ENCODE measurements at places on chromosomes 1 and 21.
A peak's percentile ranks its signal among the peaks of the same experiment; 100 is the strongest.

GRCh38 chr1:226964068-226964425 is 24.0 kb downstream of the COQ8A start:
- DNase-seq: no peak

- DNase-seq: peak; percentile 55
Observed at GRCh38 chr1:52697795-52698674, at the start of gene COA7. TSS of gene COA7 (minus strand) at chr1:52698347. CDS start at chr1:52698326, 21 bp downstream.

DNA sequence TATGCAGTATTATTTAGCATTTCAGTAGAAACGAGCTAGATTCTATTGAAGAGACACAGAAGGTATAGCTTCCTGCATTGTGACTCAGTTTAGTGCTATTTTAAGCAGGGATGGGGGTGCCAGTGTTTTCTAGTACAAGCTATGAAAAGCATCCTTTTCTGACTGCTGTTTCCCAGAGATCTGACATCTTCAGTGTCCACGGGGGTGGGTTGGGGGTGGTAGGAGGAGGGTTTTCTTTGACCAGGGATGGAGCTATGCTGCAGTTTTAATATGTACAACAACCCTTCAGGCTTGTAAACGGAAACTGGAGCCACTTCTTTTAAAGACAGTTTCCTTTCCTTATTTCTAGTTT is 2.7 kb upstream of the NEGR1 start:
- no peak for DNase-seq

- DNase-seq: no peak
Observed at GRCh38 chr1:178271471-178271870, 177.6 kb downstream of the RASAL2 start.

GRCh38 chr21:37395961-37396360 is 29.4 kb downstream of the DYRK1A start:
- no peak for DNase-seq

DNA sequence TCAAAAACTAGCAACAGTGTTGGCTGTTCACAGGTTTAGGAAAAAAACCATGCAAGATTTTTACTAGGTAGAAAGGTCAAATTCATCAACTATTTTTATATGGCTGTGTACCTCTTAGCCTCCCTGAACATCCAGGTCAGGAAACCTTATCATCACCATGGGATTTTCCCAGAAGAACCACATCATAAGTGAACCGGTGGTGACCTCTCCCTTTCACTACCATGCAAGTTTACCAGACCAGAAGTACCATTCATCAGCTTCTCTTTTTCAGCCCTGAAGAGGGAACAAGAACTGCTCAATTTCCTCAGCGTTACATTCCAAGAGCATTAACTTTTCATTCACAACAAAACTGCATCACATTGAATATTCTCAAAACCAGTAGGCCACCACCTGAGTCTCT is 5.9 kb downstream of the SSBP3 start:
- DNase-seq: no peak

- DNase-seq: no peak
Observed at GRCh38 chr1:48773133-48773532, 3.6 kb downstream of the BEND5 start.

DNA sequence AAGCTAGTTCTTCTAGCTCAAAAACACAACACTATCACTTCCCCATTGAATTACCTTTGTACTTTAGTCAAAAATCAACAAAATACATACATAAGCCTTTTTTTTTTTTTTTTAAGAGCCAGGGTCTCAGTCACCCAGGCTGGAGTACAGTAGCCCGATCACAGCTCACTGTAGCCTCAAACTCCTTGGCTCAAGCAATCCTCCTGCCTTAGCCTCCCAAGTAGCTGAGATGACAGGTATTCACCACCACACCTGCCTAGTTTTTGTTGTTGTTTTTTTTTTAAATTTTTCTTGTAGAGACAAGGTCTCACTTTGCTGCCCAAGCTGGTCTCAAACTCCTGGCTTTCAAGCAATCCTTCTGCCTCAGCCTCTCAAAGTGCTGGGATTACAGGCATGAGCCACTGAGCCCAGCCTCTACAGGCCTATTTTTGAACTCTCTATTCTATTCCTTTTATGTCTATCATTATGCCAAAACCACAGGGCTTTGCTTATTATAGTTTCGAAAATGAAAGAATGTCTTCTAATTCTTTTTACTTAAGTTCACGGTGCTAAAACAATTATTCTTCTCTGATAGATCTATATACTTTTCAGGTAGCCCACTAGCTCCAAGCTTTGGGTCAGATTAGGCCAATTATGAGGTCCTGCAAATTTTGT is 29.6 kb downstream of the GPBP1L1 start:
- no peak for DNase-seq

DNA sequence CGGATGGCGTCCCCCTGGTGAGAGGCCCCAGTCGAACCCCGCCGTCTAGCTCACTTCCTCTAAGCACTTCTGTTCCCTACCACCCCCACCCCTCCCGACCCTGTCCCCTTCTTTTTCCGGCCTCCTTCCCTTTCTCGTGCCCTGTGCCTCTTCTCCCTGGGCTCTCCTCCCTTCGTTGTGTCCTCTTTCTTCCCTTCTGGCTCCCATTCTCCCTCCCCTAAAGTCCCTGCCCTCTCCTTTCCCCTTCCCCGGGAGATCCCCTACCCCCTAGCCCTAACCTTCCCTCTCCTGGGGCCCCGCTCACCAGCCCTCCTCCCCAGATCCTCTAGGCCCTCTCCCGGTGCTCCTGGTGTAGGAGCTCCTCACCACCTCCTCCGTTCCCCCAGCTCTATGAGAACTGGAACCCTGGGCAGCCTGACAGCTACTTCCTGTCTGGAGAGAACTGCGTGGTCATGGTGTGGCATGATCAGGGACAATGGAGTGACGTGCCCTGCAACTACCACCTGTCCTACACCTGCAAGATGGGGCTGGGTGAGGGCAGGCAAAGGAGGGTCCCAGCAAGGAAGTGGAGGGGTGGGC is 15.9 kb downstream of the BCAN start:
- no peak for DNase-seq

DNA sequence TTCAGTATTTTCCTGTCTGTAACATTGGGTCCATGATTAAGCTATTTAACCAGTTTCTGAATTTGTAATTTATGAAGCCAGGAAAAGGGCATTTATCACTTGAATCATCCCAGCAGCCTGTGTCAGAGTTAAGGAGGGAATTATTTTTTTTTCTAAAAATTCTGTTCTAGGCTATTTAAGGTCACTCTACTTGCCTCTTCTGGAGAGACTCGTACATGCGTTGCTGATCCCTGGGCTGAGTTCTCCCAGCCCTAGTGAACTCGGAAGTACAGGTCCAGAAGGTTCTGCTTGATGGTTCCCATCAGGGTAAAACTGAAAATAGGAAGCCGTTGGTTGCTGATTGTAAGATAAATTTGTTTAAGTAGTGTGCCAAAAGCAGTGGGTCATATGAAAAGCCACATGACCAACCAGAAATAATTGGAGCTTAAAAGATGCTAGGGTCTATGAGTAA is 90.7 kb downstream of the GPR88 start:
- DNase-seq: no peak

DNA sequence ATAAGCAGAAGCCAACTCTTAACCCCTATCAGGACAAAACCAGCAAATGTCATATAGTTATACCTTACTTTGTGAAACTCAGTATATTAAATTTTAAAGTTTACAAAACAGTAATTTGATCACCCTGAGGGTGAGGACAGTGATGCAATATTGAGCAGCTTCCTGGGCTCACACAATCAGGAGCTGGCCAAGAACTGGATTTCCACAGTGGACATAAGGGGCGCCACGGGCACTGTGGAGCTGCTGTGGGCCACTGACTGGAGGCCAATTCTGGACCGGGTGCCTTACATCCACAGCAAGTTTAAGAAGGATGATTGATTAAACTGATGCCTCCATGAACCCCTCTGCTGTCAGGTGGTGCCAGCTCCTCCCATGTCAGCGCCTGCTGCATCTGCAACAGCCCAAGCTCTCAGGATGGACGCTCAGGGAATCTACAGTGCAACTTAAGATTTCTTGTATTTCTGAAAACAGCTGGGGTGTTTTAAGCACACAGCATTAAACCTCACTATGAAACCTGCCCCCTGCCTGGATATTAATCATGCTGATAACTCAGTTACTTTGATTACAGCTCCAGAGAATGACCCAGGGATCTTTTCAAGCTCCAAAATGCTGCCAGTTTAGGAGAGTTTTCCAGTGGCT is 55.9 kb downstream of the TOR3A start:
- no peak for DNase-seq

GRCh38 chr1:56409112-56409691 is 170.2 kb downstream of the PLPP3 start:
- DNase-seq: no peak

GRCh38 chr1:30413111-30413440 is 310.3 kb downstream of the MATN1 start:
- DNase-seq: no peak

GRCh38 chr1:18636596-18637508 is 6.2 kb downstream of the PAX7 start:
- no peak for DNase-seq

DNA sequence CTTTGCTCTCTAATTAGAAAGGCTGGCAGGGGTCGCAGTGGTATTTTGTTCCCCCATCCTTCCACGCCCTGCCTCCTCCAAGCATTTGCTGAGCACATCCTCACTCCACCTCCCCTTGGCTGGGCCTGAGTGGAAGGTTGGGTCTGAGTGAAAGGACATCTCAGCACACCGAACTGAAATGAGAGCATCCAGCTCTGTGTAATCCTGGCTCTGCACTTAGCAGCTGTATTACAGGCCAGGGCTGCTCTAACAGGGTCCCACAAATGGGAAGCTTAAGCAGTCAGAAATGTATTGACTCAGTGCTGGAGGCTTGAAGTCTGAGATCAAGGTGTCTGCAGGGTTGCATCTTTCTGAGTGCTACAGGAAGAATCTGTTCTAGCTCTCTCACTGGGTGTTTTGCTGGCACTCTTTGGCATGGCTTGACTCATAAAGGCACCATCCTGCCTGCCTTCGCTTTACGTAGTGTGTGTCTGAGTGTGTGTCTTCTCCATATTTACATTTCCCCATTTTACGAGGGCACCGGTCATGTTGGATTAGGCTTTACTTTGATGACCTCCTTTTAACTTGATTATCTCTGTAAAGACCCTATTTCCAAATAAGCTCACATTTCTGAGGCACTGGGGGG is 48.5 kb upstream of the IGSF21 start:
- no peak for DNase-seq

DNA sequence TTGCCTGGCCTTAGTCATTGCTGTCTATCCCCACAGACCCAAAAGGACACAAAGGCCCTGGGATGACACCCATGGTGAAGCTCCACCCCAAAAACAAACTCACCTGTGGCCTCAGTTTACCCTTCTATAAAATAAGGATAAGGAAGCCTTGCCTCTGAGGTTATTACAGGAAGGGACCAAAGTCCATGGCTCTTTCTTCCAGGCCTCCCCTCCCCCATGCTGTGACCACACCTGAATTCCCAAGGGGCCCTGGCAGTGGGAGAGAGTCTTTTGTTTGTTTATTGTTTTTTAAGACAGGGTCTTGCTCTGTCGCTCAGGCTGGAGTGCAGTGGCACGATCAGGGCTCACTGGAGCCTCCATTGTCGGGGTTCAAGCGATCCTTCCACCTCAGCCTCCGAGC is 10.5 kb upstream of the TNFRSF25 start:
- DNase-seq: no peak

GRCh38 chr21:37230632-37231248 is 36.4 kb downstream of the VPS26C start:
- DNase-seq: no peak

DNA sequence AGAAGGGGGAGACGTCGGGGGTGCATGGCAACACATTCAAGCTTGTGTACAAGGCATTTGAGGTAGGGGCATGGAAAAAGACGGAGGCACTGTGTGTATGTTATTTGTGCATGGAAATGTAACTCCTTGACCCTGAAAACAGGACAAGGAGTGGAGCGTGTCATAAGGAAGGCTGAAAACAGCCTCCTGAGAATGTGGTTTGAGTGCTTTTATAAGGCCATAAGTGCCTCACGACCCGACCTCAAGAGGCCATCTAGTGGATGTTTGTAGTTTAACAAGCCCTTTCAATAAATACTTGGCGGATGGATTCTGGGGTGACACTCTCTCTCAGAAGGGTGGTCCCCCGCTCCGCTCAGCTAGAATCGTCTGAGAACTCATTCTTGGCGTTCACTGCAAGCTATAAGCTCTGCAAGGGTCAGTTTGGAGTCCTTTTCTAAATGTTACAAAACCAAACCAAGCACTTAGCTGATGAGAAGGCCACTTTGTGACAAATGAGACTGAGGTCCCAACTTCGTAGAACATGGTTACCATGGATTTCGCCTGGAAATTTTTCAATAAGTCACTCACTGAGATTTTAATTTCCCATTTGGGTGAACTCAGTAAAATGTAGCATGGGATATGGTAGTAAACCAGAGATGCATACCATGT is 38.8 kb upstream of the CLCA4 start:
- DNase-seq: no peak

- DNase-seq: no peak
Observed at GRCh38 chr1:232538224-232538942, 91.5 kb downstream of the SIPA1L2 start.

- DNase-seq: no peak
Observed at GRCh38 chr21:28906236-28906635, 86.4 kb downstream of the LTN1 start.

- peak; percentile 17 for DNase-seq
Observed at GRCh38 chr21:41895643-41896493, 16.7 kb upstream of the PRDM15 start.

DNA sequence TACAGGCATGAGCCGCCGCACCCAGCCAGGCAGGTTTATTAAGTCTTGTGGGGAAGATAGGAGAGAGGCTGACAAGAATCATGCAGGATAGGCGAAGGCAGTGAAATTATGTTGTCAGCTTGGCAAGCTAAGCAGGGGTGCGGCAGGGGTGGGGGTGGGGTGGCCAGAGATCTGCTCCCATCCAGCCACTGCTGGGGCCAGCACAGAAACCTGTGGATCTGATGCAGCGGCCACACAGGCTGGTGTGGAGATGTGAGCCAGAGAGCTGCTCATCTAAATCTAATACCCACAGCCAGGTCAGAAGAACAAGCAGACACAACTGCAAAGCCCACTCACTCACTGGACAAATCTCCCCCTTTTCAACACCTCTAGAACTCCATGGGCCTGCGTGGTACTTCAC is 68.7 kb downstream of the KCTD3 start:
- DNase-seq: no peak

DNA sequence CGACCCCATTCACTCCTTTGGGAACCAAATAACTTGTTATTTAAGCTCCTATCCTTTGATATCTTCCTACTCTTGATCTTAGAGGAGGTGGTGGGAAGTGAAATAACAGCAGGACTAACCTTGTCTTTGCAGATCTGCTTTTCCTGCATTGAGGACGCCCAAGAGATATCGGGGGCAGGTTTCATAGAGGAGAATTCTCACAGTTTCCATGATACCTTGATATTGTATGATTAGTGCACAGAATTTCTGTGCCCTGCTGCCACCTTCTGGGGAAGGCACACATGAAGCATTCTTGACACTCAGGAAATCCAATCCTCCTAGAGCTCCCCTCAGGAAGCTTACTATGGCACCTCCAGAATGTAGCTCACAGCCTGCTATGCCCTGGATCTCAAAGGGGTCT is 1.6 kb downstream of the CD1B start:
- DNase-seq: no peak

- DNase-seq: no peak
Observed at GRCh38 chr1:9891207-9891606, 18.9 kb downstream of the CTNNBIP1 start.

- DNase-seq: no peak
Observed at GRCh38 chr1:174244017-174244416, 84.7 kb downstream of the RABGAP1L start.

- no peak for DNase-seq
Observed at GRCh38 chr1:91022518-91022929, 689 bp upstream of the ZNF644 start.

GRCh38 chr21:42088148-42088547 is 17.0 kb downstream of the UMODL1 start:
- no peak for DNase-seq

Data from effector CD4-positive, alpha-beta T cell (primary cell).